ENCODE measurements at places on chromosomes 6 and 20.

DNA sequence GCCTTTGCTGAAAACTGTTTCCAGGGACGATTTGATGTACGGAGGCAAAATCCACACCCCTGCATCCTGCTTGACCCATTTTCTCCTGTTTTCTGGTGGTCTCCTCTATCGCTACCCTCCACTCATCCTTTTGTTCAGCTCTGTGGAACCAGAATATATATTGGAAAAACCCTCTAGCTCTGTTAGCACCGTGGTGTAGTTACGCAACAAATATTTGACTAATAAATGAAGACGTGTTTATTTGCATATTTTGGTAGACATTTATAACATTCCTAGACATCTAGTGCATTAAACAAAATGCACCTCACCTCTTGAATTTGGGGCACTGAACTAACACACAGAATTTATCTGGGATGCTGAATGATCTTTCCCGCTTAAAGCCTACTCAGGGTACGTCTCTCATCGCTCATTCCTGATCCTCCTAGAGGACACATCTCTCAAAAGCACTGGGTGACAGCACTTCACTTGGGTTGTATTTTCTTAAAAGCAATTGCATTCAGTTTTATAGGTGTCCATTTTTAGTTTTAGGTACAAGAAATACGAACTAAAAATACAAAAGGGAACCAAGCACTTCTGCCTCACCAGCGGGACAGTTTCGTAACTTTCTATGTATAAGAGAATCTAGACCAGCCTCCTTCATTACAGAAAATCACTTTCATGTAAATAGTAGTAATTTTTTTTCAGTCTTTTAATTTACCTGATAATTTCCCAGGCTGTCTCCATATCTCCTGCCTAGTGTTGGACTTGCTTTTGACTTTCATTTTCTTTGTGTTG lies 59.2 kb downstream of the SNRNP48 start:
- DNase-seq, result no peak

- DNase-seq, result no peak
These were observed 66.6 kb upstream of the CCN6 start for GRCh38 chr6:111987295-111987694.

DNA sequence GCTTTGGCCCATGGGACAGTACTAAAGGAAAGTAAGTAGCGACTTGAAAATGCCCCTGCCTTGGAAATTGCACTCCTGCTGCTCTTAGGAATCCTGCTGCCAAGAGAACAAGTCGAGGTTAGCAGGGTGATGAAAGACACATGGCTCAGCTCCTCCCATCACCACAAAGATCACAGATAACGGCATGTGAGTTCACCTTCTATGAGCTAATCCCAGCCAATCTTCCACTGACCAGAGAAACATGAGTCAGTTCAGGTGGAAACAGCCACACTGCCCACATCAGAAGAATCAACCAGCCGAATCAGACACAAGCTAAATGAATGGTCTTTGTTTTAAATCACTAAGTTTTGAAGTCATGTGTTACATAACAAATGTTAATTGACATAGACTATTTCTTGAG lies 106.3 kb downstream of the PRKN start:
- no peak for DNase-seq

DNA sequence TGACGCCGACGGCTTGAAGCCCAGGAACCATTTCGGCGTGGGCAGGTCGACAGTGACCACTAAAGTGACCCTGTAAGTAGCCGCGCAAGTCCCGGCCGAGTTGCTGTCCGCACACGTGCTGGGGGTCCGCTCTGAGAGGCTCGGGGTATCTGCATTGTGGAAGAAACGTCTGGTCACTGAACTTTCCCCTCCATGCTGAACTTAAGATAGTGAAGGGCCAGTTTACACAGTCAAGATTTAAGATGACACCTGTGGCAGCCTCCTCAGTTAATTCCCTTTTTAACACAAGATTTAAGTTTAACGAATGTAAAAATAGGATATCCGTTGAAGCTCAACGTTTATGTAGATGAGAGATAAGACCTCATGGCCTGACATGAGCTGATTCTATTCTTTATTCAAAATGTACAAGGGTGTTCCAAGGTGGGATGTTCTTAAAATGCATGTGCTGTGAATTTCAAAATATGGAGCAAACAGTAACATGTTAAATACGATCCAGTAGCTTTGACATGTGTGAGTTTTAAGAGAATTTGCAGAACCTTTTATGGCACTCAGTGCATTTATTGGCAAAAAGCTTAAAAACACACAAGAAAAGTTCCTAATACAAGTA lies 116.2 kb downstream of the RTN4IP1 start:
- DNase-seq, result no peak

DNA sequence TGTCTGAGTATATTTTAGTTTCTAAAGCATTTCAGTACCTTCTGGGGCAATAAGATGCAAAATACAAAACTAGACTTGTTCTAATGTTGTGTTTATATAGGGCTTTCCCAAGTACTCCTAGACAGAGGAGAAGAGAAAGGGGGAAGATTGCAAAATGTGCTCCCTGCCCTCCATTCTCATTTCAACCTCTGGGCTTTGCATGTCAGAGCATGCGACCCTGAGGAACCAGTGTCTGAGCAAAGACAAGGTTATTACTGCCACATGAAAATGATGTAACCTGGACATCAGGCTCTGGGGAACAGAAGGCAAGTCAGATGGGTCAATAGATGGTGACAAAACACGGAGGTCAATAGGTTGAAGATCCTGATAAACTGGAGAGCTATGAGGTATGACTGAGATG lies 253.5 kb upstream of the TCF21 start:
- no peak for DNase-seq

DNA sequence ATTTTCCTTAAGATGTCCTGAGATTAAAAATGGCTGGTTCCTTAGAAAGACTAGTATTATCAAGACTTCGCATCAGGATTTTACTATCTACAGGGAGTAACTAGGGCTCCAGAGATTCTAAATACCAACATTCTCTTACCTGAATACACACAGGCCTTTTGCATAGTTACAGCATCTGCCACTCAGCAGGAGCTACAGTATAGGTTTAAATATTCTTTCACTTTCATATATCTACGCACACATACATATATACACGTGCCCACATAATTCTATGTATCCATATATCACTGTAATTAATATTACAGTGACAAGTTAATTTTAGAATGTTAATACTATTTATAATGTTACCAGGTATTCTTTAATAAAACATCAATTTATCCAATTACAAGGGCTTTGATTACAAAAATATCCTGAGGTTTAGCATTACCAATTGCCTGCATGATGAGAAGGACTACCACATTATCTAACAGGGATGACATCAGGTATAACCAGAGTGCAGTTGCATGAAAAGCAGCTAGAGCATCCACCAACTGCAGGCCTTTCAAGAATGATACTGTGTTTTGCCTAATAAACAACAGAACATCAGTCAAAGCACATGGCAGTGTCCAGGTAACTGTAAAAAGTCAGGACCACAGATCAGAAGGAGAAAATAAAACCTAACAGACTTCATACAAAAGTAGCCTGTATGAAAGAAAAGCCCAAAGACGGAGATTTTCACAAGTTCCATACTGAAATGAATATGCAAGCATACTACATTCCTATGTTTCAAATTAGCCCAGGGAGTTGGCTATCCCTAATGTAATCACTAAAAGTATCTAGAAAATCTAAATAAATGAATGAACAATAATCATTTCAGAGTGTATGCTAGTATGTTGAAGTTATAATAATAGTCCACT lies 268.7 kb downstream of the PTPRK start:
- DNase-seq, result no peak

DNA sequence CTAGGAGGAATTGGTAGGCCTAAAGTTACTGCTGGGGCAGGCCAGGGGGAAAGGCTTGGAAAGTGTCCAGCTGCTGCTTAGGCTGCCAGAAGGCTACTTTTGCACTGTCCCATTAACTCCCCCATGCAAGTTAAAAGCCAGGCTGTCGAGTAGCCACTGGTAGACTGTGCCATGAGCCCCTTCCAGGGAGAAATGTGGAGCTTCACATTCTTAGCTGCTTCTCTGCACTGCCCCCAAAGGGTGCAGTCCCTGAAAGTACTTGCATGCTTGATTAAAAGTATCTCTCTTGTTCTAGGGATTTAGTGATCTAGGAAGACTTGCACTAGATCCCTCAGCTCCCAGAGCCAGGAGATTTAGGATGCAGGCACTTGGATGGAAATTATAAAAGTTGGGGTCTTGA lies 57.3 kb downstream of the CDC5L start:
- no peak for DNase-seq

GRCh38 chr20:20259533-20259932 lies 108.4 kb upstream of the INSM1 start:
- no peak for DNase-seq

- no peak for DNase-seq
These were observed 681.4 kb downstream of the TENT5A start for GRCh38 chr6:81071121-81071520.

DNA sequence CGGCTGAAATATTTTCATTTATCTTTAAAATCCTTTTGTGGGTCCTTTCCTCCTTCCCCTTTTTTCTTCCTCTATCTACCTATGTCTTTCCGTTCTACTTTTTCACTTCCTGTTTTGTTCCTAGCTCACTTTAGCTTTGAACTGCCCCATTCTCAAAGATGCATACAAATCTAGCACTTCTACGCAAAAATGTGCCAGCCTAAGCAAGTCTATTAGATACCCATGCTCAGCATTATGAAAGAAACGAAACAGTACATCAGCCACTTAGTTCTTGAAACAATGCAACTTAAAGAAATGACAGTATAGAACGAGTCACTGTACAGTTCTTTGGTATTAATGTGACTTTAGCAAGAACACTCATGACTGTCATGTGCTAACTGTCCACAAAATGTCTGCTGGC lies 47.3 kb upstream of the MARCKS start:
- DNase-seq, result no peak

GRCh38 chr20:32201977-32202363 lies 5.6 kb downstream of the PLAGL2 start:
- DNase-seq, result no peak

DNA sequence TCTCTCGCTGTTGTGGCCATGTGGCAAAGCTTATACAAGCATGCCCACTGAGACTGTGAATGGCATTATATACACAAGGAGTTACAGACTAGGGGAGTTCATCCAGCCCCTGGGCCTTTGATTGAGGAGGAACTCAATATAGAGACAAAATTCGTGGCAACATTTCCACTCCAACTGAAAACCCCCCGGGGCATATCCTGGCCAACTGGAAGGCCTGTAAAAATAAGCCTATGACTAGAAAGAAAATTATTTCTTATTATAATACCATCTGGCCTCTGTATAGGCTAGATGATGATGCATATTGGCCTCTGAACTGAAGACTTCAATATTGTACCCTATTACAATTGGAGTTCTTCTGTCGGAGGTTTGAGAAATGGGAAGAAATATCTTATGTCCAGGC lies 175.5 kb upstream of the GJE1 start:
- no peak for DNase-seq

DNA sequence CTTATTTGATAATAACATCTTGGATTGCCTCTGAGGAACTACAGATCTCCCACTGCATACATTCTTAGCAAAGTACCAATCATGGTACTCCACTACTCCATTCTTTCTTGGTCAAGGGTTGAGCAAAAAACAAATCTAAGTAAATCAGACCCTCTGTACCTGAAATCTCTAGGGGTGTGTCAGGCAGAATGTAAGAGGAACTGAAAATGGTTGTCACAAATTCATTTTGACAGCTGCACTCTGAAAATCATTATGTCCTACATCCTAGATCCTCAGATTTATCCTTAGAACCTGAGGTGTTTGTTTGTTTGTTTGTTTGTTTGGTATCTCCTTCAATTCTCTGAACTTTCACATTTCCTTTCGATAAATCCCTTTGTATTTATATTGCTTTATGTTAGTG lies 433.2 kb upstream of the BTBD3 start:
- DNase-seq, result no peak

DNA sequence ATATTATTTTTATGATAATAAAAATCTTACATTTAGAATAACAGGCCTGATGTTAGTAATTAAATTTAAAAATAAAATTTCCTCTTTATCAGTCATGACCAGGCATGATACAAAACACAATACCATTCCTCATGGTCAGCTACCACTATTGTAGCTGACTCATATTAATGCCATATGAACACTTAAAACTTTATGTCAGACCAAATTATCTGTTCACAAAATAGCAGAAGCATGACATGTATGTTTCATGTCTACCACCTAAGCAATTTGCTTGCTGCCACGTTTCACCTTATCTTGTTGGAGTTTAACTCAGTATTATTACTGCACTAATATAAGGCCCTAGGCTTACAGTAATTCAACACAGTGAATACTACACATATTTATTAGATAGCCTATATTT lies 65.7 kb downstream of the HTR1B start:
- DNase-seq, result no peak

DNA sequence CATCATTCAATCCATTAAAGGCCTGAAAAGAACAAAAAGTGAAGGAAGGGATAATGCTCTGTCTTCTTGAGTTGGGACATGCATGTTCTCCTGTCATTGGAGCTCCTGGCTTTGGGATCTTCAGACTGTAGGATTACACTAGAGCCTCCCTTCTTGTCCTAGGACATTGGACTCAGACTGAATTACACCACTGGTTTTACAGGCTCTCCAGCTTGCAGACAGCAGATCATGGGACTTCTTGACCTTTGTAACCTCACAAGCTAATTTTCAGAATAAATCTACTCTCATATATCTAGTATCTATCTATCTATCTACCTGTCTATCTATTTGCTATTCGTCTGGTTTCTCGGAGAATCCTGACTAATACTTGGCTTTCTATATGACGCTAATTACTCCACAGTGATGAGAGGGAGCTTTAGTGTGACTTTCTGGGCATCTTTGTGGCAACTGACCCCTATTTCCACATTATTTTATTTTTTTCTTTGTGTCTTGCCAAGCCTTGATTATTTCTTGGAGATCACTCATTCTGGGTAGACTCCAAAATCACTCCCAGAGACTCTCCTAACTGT lies 151.9 kb upstream of the ZNF184 start:
- no peak for DNase-seq

DNA sequence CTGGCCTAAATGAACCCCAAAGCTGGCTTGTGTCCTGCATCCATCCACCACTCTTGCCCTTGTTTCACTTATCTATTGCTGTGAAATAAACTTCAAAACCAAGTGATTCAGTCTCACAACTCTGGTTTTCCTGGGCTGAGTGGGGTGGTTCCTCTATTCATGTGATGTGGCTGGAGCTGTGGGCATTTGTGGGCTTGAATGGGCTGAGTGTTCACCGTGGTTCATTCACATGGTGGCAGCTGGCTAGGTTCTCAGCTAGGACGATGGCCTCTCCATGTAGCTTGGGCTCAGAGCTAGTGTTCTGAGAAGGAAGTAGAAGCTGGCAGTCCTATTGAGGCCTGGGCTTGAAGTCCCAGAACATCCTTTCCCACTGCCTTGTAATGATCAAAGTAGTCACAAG lies 30.4 kb downstream of the FKBP1A start:
- DNase-seq, result no peak

GRCh38 chr6:81491454-81492101 lies 260.9 kb downstream of the TENT5A start:
- DNase-seq, result no peak

- no peak for DNase-seq
These were observed 656.7 kb downstream of the EPHA7 start for GRCh38 chr6:92762443-92763273.

- no peak for DNase-seq
These were observed 17.8 kb downstream of the BTBD3 start for GRCh38 chr20:11935212-11936154.

GRCh38 chr6:166559211-166559610 lies 27.3 kb downstream of the RAMACL start:
- DNase-seq, result no peak

All from G401 (cell line).